ENCODE measurements at places on chromosomes 2 and 18. TPM values are rescaled to one million over a fixed set of nuclear protein-coding genes. Genes with fewer than 3 reads are reported as not detected.

DNA sequence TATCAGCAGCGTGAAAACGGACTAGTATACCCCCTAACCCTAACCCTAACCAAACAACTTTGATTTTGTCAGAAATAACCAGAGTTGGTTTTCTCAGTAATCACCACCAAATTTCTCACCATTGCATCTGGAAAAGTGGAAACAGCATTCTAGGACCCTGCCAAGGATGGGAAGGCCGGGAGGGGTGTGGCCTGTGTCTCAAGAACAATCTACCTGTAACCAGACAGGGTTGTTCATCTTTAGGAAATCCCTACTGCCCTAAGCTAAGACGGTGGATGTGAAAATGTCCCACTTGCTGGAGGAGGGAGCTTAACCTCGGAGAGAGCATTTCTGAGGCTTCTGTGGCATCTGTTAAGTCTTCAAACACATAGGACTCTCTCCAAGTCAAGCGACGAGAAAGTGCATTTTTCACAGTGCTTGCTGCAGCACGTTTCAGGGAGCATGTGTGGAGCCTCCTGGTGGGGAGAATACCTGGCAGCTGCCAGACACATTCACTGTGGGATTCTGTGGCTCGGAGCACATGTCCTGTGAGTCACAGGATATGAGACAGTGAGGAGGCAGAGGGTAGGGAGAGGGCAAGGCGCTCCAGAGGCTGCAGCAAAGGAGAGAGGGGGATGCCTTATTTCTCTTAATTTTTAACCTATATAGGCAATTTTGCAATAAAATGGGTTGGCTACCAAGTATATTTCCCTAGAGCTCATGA is 207.5 kb downstream of the SPP2 start:
- H3K27ac ChIP-seq: peak overlapping the region; percentile 96
- no peak overlapping the region for H3K4me3 ChIP-seq
- peaks cover 17% of the 10 kb centered on the region for H3K4me1 ChIP-seq
- H3K27me3 ChIP-seq: no peaks in the 10 kb centered on the region
- no peaks in the 10 kb centered on the region for H3K36me3 ChIP-seq

- H3K4me3 ChIP-seq: no peak overlapping the region
- no peaks in the 10 kb centered on the region for H3K27me3 ChIP-seq
- no peaks in the 10 kb centered on the region for H3K4me1 ChIP-seq
- H3K27ac ChIP-seq: no peak overlapping the region
- DNase-seq: peak; percentile 82
Measured at GRCh38 chr2:85804583-85804982, 50.8 kb downstream of the ATOH8 start.

DNA sequence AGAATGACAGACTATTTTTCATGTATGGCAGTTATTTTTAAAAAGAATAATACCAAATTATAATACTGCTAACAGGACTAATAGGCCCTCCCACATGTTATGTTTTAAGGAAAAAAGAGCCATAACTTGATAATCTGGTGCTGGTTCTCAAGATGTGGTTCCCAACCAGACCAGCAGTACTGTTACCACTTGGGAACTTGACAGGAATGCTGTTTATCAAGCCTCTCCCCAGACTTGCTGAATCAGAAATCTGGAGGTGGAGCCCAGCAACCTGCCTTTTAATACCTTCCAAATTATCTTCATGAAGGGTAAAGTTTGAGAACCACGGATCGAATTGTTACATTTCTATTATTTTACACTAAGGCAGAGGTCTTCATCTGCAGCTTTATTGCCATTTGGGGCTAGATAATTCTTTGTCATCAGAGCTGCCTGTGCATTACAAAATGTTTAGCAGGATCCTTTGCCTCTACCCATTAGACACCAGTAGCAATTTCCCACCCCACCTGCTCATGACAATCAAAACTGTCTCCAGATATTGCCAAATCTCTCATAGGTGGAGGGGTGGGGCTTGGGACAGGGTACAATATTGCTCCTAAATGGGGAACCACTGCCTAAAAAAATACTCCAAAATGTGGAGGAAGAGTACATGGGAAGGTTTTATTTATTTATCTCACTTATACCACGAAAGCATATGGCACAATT is 629.6 kb downstream of the ARHGAP15 start:
- H3K27me3 ChIP-seq: no peaks in the 10 kb centered on the region
- no peaks in the 10 kb centered on the region for H3K4me1 ChIP-seq
- H3K27ac ChIP-seq: no peak overlapping the region
- no peak overlapping the region for H3K4me3 ChIP-seq

DNA sequence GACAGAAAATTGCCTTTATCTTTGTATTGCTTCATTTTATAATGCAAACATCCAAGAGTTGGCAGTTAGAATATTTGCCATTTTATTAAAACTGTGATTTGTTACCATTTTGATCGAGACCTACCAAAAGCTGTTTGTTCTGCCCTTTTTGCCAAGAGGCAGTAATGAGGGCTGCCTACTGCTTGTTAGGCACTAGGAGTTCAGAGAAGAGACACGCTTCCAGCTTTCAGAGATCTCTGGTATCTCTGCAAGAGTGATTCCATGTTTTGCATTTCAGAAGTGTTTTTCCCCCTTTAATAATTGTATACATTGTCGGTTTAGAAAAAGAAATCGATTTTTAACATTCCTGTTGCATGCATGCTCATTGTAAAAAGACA is 628 bp downstream of the MRPL30 start:
- H3K27me3 ChIP-seq: no peaks in the 10 kb centered on the region
- peaks cover 11% of the 10 kb centered on the region for H3K4me1 ChIP-seq
- H3K4me3 ChIP-seq: peak overlapping the region; percentile 85
- H3K27ac ChIP-seq: peak overlapping the region; percentile 84

Gene RBM43
- total RNA-seq: 11.6 TPM

Gene DSEL
- 157 TPM for total RNA-seq

Gene TM4SF20
- total RNA-seq: 1.1 TPM

Measured in osteoblast (primary cell).